GM06990 (cell line): ENCODE measurements at places on chromosomes 2 and 18.

DNA sequence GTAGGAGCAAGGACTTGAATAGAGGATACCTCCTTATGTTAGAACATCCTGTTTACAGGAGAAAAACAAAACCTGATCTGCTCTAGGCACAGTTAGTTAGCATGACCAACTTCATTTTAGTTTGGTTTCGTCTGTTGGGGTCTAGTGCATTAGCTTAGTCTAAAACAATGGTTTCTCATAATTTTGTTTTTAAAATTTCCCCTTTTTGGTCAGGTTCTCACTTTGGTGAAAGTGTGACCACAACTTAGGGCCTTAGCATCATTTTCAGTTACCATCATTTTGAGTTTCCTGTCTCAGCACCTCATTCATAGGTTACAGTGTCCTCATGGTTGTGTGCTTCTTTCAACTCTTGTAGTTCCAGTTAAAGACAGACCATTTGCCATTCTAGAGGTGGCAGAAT, 1277.0 kb upstream of the SLC39A10 start:
- DNase-seq, result no peak

- DNase-seq, result no peak
Measured at GRCh38 chr18:21444465-21445212, 155.9 kb downstream of the ESCO1 start.

- no peak for DNase-seq
Measured at GRCh38 chr2:66714610-66715009, 279.7 kb downstream of the MEIS1 start.

DNA sequence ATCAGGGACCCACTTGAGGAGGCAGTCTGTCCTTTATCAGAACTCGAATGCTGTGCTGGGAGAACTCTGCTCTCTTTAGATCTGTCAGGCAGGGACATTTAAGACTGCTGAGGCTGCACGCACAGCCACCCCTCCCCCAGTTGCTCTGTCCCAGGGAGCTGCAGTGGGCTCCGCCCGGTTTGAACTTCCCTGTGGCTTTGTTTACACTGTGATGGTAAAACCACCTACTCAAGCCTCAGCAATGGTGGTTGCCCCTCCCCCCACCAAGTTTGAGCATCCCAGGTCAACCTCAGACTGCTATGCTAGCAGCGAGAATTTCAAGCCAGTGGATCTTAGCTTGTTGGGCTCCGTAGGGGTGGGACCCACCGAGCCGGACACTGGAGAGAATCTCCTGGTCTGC, 11.8 kb upstream of the LHCGR start:
- DNase-seq, result no peak
